ENCODE measurements at places on chromosomes 3 and 15. TPM values are rescaled to one million over a fixed set of nuclear protein-coding genes. Genes with fewer than 3 reads are reported as not detected.

The AGBL1 gene
- not detected for total RNA-seq

The MORC1 gene
- not detected for total RNA-seq

The CHRFAM7A gene
- 0.17 TPM for total RNA-seq

The CCNB2 gene
- 5.1 TPM for total RNA-seq

The CLDN16 gene
- not detected for total RNA-seq

The HESX1 gene
- 1.2 TPM for total RNA-seq

The CHCHD4 gene
- 9.4 TPM for total RNA-seq

The YEATS2 gene
- total RNA-seq = 44.2 TPM
